CD8-positive, alpha-beta T cell (primary cell): ENCODE measurements at places on chromosomes 12 and 14.

DNA sequence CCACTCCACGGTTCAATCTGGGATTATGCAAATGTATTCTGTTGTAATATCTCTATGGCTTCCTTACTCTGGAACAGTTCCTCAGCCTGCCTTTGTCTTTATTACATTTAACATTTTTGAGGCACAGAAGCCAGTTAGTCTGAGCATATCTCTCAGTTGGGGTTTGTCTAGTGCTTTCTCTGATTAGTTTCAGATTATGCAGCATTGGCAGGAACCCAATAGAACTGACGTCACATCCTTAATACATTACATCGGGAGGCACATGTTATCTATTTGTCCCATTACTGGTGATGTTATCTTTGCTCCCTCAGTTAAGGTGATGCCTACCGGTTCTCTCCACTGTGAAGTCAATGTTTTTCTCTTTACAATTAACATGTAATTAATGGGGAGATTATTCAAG lies 62.4 kb downstream of the PPM1A start:
- DNase-seq: no peak

DNA sequence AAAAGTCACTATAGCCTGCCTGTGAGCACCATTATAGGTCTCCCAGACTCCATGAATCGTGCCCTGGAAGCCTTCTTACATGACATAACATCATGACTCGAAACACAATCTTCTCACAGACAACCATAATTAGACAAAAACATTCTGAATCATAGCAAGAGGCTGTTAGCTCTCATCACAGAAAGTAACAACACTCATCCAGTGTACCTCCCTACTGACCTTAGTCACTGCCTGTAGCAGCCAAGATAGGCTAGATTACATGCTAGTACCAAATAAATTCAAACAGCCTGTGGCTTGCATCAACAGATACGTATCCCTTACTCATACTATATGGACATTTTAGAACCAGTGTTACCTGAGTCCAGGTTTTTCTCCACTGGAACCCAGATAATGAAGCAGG lies 663.8 kb upstream of the FOXG1 start:
- DNase-seq: no peak

GRCh38 chr14:26856876-26857518 lies 259.2 kb upstream of the NOVA1 start:
- no peak for DNase-seq

GRCh38 chr12:12319451-12320183 lies 30.4 kb downstream of the MANSC1 start:
- no peak for DNase-seq

DNA sequence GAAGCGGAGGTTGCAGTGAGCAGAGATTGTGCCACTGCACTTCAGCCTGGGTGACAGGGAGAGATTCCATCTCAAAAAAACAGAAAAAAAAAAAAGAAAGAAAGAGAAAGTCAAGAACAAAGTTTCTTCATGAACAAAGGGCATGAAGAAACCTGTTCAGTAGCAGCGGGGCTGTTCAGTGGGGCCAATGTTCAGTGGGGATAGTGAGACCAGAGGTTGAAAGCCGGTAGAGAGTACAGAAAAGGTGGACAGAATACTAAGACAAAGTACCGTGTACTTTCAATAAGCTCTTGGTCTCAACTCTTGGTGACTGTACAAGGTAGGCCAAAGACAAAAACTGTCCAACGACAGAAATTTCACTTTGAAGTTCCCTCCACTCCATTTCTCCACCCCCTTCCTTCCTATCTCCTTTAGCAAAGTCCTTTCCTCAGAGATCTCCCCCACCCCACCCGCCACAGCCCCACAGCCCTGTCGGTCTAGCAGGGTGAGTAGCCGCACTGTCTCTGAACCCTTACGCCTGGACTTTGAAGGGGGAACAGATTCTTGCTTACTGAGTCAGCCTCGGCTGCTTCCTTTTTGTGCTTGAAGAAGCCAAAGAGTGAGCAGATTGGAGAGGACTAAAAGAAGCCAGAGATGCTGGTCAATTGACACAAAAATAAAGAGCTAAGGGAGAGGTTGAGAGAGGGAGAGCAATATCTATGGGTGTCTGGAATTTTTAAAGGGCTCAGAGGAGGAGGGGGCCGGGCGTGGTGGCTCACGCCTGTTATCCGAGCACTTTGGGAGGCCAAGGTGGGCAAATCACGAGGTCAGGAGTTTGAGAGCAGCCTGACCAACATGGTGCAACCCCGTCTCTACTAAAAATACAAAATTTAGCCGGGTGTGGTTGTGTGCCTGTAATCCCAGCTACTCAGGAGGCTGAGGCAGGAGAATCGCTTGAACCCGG lies 44.2 kb upstream of the FOS start:
- no peak for DNase-seq

DNA sequence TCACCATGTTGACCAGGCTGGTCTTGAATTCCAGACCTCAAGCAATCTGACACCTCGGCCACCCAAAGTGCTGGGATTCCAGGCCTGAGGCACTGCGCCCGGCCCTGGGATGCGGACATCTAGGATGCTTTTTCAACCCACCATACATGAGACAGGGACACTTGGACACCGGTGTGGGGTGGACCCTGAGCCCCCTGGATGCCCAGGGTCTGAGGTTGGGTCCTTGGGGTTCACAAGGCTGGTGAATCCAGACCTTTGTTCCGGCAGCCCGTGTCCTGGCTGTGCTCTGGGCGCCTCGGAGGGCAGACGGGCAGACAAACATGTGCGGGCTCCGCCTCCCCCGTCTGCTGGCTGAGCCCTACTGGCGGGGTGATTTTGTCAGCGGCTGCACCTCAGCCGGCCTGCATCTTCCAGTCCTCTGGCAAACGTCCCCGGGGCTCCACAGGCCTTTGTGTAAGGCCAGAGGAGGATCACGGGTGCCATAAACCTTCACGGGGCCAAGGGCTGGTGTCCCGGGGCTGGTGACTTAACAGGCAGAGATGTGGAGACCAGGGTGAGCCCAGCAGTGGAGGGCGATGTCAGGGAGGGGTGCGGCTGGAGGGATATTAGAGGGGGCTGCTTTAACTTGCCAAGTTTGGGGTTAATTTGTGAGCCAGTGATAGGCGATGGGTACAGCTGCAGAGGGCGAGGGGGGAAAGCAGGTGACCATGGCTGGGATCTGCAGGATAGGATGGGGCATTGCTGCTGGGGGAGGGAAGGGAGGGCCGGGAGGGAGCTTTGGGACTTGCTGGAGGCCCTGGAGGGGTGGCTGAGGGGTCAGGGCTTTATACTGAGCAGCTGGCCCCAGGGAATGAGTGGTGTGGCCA lies 5.8 kb downstream of the ASPG start:
- DNase-seq: no peak

DNA sequence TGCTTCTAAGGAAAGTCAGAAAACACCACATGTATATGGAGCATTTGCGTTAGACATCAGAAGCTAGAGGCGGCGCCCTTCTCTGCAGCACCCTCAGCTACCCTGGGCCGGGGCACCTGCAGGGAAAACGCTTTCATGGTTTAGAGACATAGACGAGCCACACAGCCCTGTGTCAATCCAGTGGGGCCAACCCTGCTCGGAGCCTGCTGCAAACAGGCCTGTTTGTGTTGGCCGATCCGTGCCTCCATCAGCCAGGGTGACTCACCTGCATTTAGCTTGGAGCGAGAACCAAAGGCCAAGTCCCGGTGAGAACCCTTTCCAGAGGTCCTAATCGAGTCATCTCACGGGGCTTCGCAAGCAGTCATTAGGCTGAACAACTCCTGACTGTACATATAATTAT lies 19.5 kb upstream of the FZD10 start:
- no peak for DNase-seq

DNA sequence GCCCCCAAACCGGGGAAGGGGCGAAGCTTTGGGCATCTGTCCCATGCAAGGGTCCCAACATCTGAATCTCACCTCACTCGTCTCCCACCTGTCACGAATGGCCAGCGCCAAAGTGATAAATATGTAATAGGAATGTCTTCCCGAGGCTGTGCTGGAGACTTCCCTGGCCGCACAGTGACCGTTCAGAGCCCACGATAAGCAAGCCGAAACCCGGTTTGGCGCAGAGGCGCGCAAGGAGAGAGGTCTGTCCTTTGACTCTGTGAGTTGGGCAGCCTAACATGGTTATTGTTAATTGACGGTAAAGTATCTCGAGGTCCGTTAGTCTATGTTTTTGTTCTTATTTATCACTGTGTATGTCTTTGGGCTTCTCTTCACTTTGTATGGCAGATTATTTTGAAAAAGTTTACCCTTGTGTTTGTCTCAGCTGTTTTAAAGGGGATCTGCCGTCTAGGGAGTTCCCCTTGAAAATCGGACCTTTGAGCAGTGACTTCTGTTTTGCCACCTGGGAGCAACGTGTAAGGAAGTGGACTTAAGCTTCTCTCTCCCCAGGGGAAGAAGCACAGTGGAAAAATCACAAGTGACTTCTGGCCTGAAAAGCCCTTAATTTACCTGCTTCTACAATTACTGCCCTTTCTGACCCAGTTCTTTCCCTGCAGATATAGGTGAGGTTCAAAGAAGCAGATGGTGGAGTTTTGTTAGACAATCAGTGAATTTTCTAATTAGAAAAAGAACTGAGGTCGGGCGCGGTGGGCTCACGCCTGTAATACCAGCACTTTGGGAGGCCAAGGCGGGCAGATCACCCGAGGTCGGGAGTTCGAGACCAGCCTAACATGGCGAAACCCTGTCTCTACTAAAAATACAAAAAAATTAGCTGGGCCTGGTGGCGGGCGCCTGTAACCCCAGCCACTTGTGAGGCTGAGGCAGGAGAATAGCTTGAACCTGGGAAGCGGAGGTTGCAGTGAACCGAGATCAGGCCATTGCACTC lies 1.1 kb upstream of the TM9SF1 start:
- DNase-seq: no peak

DNA sequence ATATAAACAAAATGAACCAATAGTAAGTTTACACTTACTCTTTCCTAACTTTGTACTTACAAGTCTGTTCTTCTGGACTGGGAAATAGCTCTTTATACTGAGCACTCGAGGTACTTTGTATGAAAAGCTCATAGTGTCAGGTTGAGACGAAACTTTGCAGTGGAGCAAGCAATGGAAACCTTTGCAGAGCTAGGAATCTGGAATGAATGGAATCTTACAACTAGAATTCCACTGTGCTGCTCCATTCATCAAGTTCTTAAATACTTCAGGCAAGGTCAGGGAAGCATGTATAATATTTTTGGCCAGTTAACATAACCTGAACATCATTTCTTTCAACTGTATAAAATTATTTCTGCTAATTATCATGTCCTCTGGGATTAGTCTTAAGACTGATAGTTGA lies 1327.5 kb upstream of the FLRT2 start:
- no peak for DNase-seq

- DNase-seq: no peak
Observed at GRCh38 chr12:67705394-67706370, 57.1 kb downstream of the DYRK2 start.

GRCh38 chr14:59918824-59919569 lies 947 bp upstream of the LRRC9 start:
- DNase-seq: peak; percentile 26

- DNase-seq: no peak
Observed at GRCh38 chr12:109910969-109911348, 10.9 kb downstream of the TCHP start.

DNA sequence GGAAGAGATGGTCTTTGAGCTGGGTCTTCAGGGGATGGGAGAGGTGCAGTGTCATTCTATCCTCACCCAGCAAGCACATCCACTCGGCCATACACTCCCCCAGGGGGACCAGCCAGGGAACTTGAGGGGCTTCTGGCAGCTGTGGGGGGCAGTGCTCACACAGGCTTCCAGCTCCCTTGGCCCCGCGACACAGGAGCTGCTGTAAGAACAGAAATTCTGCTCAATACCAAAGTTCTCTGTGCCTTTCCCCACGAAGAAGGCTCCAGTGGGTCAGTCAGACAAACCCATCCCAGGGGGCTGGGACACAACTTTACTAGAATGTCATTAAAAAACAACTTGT lies 289.1 kb upstream of the RTL1 start:
- peak; percentile 19 for DNase-seq

- DNase-seq: no peak
Observed at GRCh38 chr12:89497467-89497866, 27.1 kb downstream of the GALNT4 start.

- DNase-seq: no peak
Observed at GRCh38 chr12:28975564-28976340, 173.3 kb upstream of the FAR2 start.

- DNase-seq: no peak
Observed at GRCh38 chr12:76266797-76267196, 81.4 kb downstream of the BBS10 start.

- DNase-seq: no peak
Observed at GRCh38 chr14:101518611-101519473, 42.5 kb upstream of the DIO3 start.

- DNase-seq: peak; percentile 65
Observed at GRCh38 chr12:94150240-94151121, 2.1 kb downstream of the PLXNC1 start.

GRCh38 chr14:30974628-30975027 lies 50.8 kb upstream of the AP4S1 start:
- no peak for DNase-seq

- DNase-seq: peak; percentile 60
Observed at GRCh38 chr12:48618541-48618940, 48.7 kb upstream of the LALBA start.

DNA sequence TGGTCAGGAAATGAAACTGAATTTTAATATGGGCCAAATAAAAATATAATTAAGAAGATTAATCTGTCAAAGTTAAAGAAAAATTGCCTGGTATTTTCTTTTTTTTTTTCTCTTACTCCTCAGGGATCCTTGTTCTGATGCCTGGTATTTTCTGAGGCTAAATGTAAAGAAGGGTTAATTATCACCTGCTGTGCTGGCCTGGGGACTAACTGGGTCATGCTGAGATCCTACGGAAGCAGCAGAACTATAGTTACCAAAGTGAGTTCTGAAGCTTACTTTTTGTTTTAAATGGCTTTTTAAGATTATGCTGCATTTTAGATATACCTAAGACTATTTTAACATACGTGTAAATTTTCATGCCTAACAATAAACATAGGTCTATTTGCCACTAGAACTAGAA lies 23.3 kb downstream of the ZC2HC1C start:
- no peak for DNase-seq

- no peak for DNase-seq
Observed at GRCh38 chr14:99681101-99681831, 2.8 kb upstream of the CYP46A1 start.

GRCh38 chr12:51028126-51028812 lies 2.1 kb upstream of the SLC11A2 start:
- DNase-seq: no peak

DNA sequence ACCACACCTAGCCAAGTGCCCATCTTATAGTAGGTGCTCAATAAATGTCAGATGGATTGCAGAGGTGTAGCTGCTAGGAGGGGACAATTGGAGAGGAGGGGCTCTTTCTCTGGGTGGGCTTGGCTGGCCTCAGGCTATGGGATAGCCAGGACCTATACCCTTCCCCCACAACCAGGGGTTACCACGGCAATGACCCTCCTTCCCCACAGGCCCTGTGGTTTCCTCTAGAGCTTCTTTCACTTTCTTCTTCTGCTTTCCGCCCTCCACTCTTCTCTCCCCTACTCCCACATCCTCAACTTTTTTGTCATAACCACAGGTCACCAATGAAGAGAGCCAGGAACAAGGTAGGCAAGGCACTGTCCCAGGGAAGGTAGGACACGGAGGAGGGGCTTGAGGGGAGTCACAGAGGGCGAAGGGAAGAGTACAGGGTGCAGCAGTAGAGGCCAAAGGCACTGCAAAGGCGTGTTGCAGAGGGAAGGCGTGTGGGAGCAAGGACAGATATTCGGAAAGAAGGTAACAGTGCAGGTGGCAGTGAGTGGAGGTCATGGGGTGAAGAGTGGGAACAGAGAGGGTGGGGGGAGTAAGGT lies 1.9 kb upstream of the ITGB7 start:
- DNase-seq: no peak
